ENCODE measurements at places on chromosomes 4 and X. TPM values are rescaled to one million over a fixed set of nuclear protein-coding genes. Genes with fewer than 3 reads are reported as not detected.

DNA sequence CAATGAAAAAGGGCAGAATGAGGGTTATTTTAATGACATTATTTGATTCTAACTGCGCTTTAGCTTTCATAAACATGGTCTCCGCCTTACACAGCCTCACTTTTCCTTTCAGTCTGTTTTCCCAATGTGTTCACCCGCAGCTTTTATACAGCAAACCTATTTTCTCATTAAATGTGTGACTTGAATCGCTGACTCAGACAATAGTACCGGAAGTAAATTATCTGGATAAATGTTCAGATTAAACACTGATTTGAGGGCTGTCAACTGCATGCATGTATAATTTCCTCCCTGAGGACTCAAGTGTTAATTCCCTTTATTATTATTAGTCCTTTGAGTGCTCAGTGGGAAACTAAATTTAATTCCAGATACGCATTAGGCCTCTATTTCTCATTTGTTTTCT is 117.3 kb downstream of the FAM133A start:
- no peak for DNase-seq

DNA sequence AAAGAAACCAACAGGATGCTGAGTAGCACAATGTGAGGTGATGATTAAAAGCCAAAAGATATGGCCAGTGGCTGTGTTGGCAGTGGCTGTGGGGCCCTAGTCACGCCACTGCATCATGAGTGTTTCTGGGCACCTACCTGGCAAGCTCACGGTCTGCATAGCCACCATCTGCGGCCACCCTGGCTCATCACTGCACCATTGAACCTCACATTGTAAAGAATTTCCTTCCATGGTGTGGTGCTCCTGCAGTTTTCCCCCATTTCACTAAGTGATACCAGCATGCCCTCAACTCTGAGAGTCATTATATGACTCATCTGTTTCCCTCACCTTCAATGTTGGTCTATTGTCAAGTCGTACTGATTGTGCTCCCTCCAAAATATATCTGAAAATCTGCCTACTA is 45.5 kb upstream of the CLNK start:
- no peak for DNase-seq

- no peak for DNase-seq
Measured at GRCh38 chrX:94058728-94059382, 384.8 kb downstream of the FAM133A start.

DNA sequence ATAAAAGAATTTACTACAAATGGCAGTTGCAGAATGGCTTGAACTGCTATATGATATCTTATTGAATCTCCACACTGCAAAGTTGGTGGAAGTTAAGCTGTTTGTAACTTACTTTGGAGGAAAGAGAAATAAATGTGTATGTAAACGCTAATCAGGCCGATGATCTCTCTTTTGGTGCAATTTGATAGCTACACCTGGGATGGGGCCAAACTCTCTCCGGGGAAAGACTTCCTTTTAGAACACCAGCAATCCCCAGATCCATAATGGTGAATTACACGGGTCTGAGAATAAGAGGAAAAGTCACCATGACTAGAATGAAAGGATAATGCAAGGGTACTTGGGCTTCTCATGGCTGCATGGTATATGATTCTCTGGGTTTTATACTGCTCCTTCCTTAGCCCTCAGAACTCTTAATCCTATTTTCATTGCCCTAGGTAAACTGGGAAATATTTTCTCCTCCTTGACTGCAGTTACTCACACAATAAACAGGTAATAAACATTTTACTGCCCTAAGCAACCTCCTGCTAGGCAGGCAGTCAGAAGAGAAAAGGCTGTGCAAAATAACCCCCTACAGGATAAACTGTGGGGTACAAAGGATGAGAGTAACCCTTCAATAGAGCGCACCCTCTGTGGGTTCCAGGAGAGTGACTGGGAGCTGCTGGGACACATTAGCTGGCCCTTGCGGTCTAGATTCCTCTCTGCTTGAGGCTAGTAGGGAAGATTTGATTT is 109.3 kb downstream of the MGST2 start:
- DNase-seq, result no peak

DNA sequence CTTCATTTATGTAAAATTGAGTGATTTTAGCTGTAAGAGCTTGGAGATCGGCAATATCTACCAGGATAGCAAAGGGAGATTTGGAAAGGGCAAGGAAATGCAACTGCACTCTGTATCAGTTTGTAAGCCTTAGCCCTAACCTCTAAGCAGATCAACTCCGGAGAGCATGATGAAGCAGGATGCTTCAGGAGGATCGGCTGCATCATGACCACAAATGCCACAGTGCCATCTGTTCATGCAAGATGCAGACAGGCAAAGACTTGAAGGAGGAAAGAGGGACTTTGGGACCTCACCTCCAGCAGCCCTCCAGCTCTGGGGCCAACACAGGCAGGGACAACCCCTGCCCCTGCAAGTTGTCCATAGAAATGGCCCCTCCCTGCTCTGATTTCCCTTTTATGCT is 377.6 kb upstream of the GATB start:
- no peak for DNase-seq

- no peak for DNase-seq
Measured at GRCh38 chrX:41600291-41600690, 88.5 kb upstream of the GPR34 start.

DNA sequence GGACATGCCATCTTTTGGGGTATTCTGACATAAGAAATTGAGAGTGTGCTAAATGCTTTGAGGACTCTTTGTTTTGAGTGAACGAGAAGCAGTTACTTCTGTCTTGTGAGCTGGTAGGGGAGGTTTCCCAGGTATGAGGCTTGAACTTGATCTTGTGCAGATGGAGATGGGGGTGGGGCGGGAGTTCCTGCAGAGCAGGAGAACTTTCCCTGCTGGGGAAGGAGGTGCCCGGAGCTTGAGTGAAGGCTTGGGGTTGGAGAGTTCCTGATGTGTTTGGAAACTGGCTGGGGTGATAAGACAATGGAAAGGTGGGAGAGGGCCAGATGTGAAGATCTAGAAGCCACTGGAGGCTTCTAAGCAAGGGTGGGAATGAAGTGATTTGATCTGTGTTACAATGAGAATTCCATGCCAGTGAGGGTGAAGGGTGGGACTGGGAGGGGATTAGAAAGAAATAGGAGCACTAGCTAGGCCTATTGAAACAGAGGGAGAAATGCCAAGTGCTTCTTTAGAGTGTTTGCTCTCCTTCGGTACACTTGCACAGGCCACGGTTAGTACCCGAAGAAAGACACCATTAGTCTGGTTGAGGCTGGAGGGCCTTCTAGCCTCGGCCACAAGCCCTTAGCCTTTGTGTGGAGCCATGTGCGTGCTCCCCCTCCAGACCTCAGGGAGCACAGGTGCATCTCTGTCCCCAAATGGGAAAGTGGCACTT is 103.5 kb upstream of the STOX2 start:
- no peak for DNase-seq

- no peak for DNase-seq
Measured at GRCh38 chrX:5681159-5681558, 547.5 kb downstream of the NLGN4X start.

DNA sequence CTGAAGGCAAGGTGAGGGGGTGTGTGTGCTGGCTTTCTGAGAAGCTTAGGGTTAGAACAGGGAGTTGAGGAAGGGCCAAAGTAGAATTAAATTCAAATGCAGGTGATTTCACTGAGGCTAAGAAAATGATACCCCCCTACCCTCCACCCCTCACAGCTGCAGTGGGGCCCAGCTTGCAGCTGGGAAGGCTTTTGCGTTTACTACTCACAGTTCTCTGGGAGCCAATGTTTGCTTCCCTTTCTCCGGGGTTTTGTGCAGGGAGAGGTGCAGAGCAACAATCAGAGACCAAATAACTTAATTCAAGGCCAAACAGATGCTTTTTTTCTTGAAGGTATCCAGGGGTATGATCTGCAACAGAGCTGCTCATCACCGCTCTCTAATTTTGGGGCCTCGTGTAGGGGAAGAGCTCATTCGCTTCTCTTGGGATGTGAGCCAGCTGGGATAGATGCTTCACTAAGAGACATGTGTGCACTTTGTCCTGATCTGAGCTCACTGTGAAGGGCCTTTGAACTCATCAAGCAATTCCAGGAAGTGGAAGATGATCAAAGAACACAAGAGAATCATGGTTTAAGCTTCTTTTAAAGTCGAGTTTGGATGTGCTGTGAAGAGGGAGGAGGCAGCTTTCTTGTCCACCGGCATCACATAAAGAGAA is 122.7 kb upstream of the C1GALT1C1 start:
- no peak for DNase-seq

DNA sequence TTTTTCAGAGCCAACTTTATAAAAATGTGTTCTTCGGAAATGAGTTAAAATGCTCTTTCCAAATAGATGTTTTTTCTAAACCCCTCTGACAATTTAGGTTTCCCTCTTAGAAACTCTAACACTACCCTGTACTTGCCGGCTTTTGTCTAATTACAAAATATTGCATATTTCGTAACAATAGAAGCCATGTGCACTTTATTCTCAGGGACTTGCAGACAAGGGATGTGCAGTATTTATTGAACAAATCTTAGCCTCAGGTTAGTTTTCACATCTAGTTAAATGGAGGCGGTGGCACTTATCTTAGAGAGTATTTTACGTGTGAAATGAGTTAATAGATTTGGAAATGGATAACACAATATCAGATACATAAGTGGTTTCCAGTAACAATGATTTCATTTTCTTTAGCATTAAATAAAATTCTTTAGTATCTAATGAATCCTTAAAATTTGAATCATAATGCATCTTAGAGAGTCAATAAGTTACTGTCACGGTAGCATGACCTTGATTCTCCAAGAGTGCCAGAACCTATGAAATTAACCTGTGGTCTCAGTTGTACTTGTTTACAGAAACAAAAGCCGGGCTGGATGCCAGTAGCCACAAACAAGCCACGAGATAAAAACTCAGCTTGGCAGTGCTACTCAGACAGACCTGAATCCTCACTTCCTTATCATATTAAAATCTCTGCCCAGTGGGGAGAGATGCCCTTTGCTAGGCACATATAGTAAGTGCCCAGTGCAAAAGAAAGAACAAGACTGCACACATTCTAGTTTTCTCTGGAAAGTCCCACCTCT is 772 bp upstream of the PABPC4L start:
- DNase-seq, result no peak

- DNase-seq, result no peak
Measured at GRCh38 chr4:181006499-181007260, 1236.5 kb upstream of the TENM3 start.

DNA sequence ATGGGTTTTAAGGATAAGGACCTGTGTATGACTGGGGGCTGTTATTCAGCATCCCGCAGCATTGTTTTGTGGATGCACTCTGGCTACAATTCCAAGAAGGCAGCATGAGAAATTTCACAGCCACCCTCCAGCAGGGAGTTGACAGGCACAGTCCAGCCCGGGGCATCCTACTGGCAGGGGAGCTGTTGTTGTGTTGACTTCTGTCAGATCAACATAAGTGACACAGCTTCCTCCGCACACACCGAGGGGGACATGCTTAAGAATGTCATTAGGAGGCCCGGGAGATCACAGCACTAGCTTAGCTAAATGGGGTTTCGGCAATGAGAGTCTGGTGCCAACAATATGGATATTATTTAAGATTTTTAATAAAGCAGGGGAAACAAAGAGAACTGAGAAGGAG is 326.5 kb downstream of the ASMT start:
- no peak for DNase-seq

MTNR1A gene
- not detected for total RNA-seq

ARR3 gene
- not detected for total RNA-seq

TMEM35A gene
- total RNA-seq, result not detected

LRCH2 gene
- total RNA-seq, result not detected

GRID2 gene
- total RNA-seq, result not detected

IL13RA2 gene
- not detected for total RNA-seq
